Hematopoietic multipotent progenitor cell treated with erythropoietin and hydrocortisone succinate and interleukin-3 and kit ligand, for 6 days (in vitro differentiated cells): ENCODE measurements at places on chromosomes 12 and 14.

DNA sequence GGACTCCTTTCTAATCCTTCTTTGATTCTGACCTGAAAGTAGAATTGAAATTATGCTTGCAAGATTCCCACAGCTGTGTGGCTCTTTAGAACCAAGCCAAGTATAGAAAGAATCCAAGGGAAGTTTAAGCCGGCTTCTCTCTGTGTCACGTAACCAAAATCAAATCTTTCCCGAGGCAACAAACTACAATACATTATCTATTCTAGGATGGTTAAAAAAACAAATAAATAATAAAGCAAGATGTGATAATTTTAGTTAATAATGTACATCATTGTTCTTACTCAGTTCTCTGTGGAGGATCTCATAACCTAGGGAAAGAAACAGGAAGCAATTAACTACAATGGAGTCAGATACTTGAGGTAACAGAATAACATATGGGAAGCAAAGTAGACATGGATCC is 78.1 kb upstream of the ST8SIA1 start:
- DNase-seq = no peak

DNA sequence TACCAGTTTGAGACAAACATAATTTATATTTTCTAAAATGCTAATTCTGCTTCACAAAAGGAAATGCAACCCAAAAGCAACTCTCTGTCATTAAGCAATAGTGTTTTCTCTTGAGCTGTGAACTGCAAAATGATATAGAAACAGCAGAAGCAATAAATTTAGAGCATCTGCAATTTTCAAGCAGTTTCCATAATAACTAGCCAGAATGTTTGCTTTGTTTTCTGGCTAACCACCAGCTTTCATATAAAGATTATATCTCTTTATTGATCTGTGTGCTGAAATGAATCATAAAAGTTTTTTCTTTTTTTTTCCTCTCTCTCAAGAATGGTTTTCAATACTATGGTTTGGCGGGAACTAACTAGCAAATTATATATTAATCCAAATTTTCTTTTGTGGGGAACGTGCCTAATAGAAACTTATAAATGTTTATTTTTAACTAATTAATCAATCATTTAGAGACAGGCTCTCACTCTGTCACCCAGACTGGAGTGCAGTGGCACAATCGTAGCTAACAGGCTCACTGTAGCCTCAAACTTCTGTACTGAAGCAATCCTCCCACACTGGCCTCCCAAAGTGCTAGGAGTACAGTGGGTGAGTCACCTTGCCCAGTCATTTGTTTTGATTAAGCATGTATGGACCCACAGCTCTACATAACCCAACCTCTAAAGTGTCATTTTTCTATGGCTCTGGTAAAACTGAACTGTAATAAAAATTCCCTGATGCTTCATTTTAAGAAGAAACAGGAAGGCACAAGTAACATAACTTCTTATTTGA is 830.1 kb upstream of the MGAT4C start:
- DNase-seq = no peak

DNA sequence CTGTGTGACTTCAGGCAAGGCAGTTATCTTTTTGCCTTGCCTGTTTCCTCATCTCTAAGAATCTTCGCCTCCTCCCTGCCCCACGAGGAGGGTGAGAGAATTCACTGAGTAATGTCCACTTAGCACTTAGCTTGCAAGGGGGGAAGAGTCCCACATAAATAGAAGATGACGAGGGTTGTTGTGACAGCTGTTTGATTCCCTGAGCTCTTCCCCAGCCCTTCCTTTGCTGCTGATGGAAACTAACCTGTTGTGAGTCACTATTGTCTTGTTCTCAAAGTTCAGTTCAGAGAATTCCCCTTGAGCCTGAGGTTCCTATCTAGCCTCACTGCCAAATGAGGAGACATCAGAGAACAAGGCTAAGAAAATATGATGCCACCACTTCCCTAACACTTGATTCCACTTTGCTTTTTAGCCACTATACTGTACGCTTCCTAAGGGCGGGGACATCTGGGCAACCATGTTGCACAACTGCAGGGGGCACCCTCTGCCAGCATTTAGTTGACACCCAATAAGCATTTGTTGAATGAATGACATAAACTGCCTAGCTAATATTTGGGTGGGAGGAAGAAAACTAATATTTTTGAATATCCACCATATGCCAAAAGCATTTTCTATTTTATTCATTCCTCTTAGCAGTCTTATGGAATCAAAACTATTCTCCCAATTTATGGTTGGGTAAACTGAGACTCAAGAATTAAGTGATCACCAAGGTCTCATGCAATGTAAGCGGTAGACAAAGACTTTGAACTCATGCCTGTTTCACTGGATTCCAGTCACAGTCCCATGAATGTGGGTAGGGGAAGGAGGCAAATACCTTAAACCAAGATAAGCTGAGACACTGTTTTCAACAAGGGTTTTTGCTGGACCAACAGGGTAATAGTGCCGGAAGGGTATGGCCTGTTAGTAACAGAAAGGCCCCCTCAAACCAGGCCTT is 77.6 kb downstream of the ZFP36L1 start:
- no peak for DNase-seq

DNA sequence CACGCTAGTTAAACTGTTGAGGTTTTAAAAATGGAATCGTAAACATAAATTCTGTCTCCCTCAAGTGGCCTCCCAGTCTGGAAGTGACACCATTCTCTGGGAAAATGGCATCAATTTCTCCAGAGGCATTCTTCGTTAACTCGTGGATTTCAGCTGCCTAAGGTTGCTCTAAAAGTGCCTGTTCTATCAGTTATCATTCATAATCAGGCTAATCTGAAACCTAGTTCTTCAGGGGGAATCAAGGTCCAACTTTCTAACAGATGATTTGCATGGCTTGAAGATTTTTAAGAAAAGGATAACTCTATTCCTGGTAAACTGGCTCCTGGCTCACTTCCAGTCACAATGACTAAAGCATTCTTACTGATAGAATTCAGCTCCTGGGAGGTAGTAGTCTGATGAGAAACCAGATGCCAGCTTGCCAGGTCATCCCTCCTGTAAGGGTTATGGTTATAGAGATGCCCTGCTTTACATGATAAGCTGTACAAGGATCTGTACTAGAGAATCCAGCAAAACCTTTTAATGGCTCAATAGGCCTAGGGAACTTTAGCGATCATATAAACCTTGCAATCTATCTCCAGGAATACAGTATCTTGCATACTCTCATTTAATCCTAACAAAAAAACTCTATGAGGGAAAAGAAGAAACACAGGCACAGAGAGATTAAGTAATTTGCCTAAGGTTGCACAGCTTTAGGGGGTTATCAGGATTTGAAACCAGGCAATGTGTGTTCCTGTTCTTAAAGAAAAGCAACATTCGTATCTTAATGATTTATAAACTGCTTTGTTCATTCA is 1.5 kb downstream of the L3HYPDH start:
- DNase-seq = peak; percentile 80

DNA sequence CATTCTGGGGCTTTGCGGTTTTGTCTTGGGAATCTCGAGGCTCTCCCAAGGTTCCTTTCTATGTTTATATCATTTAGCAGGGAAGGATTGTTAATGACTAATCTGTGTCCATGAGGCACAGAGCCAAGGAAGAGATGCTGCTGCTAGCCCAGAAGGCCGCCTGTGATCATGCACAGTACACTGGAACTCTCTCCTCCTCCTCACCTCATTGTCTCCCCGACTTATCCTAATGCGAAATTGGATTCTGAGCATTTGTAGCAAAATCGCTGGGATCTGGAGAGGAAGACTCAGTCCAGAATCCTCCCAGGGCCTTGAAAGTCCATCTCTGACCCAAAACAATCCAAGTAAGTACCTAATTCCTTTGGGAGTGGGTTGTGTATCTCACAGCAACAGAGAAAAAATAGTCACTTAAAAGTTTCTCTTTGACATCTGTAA is at the start of gene NR1H4:
NR1H4 (plus strand) TSS at position 151 of the 435 bp plus-strand sequence. CDS start 19,458 bp downstream, outside the sequence.
- DNase-seq = no peak

DNA sequence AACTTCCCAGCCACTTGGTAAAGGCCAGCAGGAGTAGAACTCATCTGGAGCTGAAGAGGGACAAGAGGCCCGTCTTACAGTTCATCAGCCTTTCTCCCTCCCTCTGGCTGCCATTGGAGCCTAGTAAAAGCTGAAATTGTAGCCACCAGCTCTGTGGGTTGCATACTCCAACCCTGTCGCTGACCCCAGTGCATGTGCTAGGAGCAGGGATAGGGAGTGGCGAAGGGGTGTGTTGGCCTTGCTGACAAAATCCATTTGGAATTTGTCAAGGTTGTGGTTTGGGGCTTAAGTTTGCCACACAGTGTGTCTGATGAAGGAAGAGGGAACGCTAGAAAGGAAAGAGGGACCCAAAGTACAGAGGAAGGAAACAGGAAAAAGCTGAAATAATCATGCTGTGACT is 4.0 kb upstream of the ARF3 start:
- DNase-seq = no peak

DNA sequence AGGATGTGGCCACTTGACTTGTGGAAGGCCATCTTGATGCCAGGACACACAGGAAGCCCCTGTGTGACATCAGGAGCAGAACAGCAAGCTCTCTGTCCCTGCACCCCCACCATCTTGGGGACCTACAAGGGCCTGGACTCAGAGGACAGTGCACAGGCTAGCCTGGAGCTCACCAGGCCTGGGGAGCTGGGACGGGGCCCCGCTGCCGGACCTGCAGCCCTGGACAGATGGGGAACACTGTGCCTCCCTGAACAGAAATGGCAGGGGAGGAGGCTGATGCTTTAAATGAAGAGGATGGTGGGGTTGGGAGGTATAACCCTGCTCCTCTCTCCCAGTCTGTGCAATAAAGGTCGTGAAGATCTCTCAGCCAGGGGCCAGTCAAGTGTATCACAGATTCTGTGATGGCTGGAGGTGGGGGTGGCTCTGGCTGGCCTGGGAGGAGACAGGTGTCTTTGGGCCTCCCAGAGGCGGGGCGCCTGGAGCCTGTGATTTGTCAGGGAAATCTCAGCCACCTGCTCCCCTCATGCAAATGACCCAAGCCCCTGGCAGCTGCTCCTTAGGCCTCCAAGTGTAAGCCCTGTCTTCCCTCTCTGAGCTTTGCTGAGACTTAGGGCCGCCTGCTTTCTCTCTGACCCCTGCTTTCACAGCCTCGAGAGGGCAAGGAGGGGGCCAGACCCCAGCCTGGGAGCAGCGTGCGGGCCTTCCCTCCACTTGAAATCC is 1.1 kb upstream of the GNB3 start:
- no peak for DNase-seq

GRCh38 chr12:116116650-116117424 is 160.7 kb downstream of the MED13L start:
- DNase-seq = no peak

- DNase-seq = peak; percentile 56
Observed at GRCh38 chr12:6450869-6451347, 934 bp upstream of the TAPBPL start.

GRCh38 chr14:70708717-70709570 is 67.2 kb downstream of the TTC9 start:
- no peak for DNase-seq

- no peak for DNase-seq
Observed at GRCh38 chr14:56543436-56543835, 36.2 kb upstream of the TMEM260 start.

GRCh38 chr12:21925296-21925913 is 15.8 kb downstream of the ABCC9 start:
- DNase-seq = no peak

GRCh38 chr12:3962631-3963483 is 89.7 kb upstream of the PARP11 start:
- DNase-seq = peak; percentile 92

- DNase-seq = no peak
Observed at GRCh38 chr12:69131077-69131476, 108.3 kb upstream of the CPSF6 start.

DNA sequence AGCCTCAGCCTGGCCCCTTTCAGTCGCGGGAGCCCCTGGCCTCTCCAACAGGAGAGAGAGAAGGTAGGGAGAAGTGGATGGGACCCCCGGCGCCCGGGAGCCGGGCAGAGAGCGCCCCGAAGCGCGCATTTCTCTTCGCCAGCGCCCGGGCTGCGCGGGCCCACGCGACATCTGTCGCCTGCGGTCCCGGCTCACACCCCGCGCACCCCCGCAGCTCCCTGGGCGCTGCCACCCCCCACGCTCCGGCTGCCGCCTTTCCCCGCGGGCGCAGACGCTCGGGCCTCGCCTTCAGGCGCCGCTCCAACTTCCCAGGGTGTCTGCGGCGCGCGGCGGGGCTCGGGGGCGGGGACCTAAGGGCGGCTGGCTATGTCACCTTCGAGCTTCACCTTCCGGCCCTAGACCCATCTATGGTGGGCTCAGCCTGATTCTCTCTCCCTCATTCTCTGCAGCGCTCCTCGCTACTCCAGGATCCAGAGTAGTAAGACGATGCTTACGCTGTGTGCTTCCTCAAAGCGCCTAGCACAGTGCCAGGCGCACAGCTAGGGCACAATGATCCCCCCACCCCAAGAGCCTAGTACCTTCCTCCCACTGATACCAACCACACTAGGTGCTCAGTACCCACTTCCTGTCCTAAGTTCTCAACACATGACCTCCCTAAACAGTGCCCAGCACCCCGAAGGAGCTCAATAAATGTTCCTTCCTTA is 1.6 kb downstream of the HRK start:
- no peak for DNase-seq

- peak; percentile 50 for DNase-seq
Observed at GRCh38 chr12:1630133-1630826, 1.2 kb downstream of the WNT5B start.
